ENCODE measurements at places on chromosomes 1 and 21.

- no peak for DNase-seq
Observed at GRCh38 chr1:106548726-106549125, 507.7 kb upstream of the PRMT6 start.

DNA sequence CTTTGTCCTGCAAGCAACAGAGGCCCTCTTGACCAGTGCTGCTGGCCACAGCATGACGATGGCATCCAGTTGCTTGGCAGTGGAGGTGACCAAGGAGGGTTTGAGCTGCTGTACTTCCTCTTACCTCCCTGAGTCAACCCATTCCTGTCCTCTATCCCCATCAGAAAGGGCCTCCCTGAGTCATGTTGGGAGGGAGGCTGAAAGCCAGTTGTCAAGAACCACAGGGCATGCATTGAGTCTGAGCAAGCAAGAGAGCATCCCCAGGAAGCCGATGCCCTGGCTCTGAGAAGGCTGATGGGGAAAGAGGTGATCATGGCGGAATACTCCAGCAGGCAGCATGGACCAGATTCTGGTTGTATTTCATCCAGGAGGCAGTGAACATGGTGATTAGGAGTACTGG is 69.6 kb downstream of the LACTBL1 start:
- DNase-seq, result no peak

DNA sequence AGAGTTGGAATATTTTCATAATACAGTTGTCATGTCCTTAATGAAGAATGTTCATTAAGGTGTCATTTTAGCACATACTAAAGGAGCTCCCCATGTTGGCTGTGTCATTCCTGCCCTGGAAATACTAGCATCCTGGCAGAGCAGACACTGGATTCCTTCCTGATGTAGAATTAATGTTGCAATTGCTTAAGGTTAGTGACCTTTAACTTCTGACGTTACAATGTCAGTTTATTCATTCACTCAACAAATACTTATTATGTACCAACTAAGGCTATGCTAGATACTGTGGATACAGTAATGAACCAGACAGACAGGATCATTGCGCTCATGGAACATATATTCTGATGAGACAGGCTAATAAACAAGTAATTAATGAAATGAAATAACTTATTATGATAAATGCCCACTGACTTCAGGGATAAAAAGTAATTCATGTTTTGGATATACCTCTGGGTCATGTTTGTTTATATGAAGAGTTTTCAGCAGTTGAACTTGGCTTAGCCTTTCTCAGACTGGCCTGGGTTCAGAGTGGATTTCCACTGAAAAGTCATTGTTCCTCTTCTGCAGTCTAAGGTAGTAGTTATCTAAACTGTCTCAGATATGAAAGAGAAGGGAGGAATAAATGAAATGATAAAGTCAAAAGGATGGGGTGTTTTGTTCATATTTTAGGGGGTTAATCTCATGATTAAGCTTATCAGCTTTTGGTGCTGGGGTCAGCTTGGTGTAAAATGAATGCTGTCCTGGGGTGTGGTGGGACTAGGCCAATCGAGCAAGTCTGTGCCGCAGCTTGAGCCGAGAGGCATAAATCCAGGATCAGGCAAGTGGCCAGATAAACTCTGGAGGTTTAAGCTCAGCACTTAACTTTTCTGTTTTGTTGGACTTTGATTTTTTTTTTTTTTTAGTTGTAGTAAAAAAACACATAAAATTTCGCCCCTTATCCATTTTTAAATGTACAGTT is 43.3 kb upstream of the KCNQ4 start:
- DNase-seq, result no peak

GRCh38 chr1:225917536-225917935 is 6.5 kb downstream of the PYCR2 start:
- no peak for DNase-seq

GRCh38 chr1:3902571-3903091 is 2.6 kb upstream of the C1orf174 start:
- no peak for DNase-seq

GRCh38 chr1:73593804-73594203 is 604.2 kb downstream of the LRRIQ3 start:
- DNase-seq, result no peak

- DNase-seq, result no peak
Observed at GRCh38 chr1:49416758-49417157, 607.0 kb downstream of the AGBL4 start.

- no peak for DNase-seq
Observed at GRCh38 chr1:43747736-43748135, 40.4 kb downstream of the ST3GAL3 start.

GRCh38 chr1:6041432-6042062 is 4.1 kb upstream of the KCNAB2 start:
- DNase-seq, result no peak

DNA sequence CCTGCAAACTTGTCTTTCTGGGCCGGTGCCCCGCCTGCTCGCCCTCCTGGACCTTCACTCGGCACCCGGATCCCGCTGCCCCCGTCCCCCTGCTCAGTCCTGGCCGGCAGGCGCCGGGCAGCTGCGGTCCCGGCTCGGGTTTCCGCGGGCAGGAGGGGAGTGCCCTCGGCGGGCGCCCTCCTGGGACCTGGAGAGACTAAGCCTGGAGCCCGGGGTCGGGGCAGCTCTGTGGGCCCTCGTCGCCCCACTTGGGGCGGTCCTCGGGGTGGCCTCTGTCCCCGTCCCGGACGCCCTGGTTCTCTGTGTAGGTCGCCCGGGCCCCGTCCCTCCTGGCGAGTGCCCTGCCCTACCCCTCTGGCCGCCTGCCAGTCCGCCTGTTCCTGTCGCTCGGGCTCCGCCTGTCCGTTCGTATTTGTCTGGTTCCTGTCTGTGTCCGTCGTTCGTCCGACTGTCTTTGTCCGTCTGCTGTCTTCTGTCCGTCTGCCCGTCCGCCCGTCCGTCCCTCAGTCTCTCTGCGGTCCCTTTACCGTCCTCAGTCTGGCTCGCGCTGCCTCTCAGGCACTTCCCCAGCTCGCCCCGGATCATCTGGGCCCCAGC is 490 bp downstream of the SERINC2 start:
- no peak for DNase-seq

DNA sequence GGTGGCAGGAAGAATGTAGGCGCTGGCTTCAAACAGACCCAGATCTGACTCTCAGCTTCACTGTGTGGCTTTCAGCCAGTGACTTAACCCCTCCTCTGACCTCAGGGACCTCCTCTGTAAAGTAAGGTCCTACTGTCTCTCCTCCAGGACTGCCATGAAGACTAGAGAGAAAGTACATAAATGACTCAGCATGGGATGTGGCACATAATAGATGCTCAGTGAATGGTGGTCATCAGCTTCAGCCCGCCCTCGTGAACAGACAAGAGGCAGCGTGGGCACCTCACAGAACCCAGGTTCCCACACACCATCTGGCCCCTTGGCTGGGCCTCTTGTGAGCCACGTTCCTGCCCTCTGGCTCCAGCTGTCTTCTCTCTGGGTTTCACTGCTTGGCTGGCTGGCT is 126.0 kb downstream of the SYF2 start:
- no peak for DNase-seq

- DNase-seq, result no peak
Observed at GRCh38 chr1:244757091-244757939, 78.1 kb upstream of the COX20 start.

DNA sequence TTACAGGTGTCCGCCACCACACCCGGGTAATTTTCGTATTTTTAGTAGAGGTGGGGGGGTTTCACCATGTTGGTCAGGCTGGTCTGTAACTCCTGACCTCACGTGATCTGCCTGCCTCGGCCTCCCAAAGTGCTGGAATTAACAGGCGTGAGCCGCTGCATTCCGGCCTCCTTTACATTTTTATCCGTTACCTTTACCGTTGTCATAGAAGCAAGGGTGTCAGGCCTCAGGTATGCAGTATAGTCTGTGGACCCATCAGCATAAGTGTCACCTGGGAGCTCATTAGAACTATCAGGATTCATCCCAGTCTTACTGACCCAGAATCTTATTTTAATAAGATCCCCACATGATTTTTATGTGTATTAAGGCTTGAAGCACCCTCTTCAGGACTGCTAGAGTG is 5.4 kb downstream of the CDC42 start:
- no peak for DNase-seq

DNA sequence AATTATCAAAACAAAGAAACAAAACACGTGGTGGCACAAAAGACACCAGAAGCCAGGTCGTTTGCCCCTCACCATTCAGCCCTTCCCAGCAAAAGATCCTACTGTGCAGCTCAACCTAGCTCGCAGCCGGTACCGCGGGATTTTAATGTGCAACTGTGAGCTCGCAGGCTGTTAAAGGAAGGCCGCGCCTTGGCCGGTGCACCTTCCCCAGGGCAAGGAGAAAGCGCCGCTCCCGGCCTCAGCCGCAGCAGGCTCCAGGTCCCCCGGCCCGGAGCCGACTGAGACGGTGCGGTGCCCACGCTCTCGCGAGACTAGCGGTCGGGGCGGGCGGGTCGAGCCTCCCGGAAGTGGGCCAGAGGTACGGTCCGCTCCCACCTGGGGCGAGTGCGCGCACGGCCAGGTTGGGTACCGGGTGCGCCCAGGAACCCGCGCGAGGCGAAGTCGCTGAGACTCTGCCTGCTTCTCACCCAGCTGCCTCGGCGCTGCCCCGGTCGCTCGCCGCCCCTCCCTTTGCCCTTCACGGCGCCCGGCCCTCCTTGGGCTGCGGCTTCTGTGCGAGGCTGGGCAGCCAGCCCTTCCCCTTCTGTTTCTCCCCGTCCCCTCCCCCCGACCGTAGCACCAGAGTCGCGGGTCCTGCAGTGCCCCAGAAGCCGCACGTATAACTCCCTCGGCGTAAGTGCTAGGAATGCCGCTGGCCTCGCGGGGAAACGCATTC is at the start of gene AGL:
Gene AGL, plus strand, starts transcription at position 618 of the 715 bp plus-strand sequence. CDS start 682 bp downstream, outside the sequence.
- DNase-seq, result peak; percentile 9

- DNase-seq, result no peak
Observed at GRCh38 chr1:168146160-168146539, 9.4 kb upstream of the GPR161 start.

DNA sequence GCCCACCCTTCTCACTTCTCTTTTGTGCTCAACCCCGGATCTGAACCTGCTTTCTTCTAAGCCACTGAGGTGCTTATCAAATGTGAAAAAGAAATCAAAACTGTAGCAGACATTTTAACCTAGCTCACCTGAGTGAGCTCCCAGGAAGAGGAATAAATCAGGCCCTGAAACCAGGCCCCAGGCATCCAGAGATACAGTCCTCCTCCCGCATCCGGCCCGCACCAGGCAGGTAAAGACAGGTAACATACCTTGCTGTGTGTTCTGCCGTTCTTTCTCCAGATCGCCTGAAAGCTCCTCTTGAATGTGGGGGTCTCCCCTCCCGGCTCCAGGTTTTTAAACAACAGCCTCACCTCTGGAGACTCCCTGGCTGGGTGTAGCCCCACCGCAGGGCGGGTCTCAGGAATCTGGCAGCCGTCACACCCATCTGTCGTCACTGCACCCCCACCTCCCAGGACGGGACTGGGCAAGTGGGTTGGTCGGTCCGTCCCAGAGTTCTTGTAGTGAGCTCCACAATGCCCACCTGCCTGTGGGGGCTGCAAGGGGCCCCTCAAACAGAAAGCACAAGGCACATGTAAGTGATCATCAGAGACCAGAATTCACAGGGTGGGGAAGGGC is at the start of gene LAMB3:
Gene LAMB3, minus strand, starts transcription at position 305 of the 615 bp plus-strand sequence. CDS start 1,481 bp downstream, outside the sequence.
- DNase-seq, result no peak

- no peak for DNase-seq
Observed at GRCh38 chr1:110749960-110750359, 75.2 kb upstream of the KCNA3 start.

- DNase-seq, result no peak
Observed at GRCh38 chr21:31403596-31404333, 59.7 kb upstream of the TIAM1 start.

- no peak for DNase-seq
Observed at GRCh38 chr1:185156288-185156853, 382 bp downstream of the TRMT1L start.

DNA sequence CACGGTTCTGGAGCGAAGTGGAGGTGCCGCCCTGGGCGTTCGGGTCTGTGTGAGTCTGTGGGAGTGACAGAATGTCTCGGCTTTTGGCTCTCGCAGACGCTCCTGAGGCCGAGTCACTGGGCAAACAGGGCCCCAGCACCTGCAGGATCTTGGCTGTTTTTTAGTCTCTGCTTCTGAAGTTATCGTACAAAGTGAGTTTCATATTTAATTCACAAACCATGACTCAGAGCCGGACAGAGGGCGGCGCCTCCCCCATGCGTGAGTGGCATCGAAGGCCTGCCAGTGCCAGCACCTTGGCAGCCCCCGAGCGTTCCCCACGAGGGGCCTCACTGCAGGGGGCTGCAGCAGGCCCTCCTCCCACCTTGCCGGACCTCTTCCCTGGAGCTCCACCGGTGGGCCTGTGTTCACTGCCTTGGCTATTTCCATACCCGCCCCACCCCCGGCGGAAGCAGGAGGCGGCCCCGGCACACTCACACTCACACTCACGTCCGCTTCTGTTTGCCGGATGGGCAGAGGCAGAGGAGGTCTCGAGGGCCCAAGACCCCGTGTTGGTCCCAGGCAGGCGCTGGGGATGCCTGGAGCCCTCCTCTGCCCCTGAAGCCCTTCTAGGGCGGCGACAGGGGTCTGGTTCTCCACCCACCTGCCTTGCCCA is 56.3 kb downstream of the MORN1 start:
- no peak for DNase-seq

- DNase-seq, result no peak
Observed at GRCh38 chr1:15020943-15021745, 132.4 kb upstream of the TMEM51 start.

DNA sequence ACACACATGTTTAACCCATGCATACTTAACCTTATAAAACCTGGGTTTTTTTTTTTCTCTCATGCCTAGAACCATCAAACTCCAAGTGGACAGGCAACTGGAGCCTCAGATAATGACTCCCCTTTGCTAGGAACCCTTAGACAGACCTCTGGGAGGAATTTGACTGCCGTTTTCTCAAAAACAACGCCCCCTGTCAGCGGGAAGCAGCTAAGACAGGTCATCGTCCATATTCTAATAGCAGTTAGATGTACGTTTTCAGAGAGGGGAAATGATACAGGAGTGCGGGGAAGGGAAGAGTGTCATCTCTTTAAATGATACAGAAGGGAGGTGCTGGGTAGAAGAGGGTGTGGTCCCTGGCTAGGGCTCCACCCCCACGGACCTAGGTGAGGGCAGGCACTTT is 34.7 kb downstream of the LRRC3 start:
- no peak for DNase-seq

- no peak for DNase-seq
Observed at GRCh38 chr21:27734146-27734545, 767.3 kb upstream of the ADAMTS5 start.

DNA sequence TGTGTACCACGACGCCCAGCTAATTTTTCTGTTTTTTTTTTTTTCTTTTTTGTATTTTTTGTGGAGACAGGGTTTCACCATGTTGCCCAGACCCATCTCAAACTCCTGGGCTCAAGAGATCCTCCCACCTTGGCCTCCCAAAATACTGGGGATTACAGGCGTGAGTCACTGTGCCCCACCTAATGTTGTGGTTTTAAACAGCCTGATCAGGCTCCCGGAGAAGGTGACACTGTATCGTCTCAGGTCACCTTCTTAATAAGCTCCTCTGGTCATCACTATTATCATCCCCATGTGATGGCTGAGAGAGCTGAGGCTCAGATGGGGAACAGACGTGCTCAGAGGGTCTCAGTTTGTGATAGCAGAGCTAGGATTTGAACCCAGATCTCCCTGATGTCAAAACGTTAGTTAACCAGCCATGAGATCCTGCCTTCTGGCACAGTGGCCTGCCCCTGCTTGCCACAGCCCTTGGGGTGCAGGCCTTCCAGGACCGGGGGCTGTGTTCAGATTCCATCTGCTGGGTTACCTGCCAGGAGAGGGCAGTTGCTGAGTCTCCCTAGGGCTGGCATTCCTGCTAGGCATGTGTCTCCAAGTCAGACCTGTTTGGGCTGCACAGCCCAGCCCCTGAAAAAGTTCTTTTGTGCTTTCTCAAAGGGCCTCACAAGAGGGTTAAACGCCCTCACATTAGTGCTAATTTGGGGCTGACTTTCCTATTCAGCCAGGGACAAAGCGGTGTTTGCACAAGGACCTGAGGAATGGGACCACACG is 32.7 kb upstream of the GRHL3 start:
- no peak for DNase-seq

GRCh38 chr1:115452600-115453329 is 114.7 kb upstream of the NGF start:
- no peak for DNase-seq
